NCI-H1930 (cell line): ENCODE measurements at places on chromosomes 1 and 21.

DNA sequence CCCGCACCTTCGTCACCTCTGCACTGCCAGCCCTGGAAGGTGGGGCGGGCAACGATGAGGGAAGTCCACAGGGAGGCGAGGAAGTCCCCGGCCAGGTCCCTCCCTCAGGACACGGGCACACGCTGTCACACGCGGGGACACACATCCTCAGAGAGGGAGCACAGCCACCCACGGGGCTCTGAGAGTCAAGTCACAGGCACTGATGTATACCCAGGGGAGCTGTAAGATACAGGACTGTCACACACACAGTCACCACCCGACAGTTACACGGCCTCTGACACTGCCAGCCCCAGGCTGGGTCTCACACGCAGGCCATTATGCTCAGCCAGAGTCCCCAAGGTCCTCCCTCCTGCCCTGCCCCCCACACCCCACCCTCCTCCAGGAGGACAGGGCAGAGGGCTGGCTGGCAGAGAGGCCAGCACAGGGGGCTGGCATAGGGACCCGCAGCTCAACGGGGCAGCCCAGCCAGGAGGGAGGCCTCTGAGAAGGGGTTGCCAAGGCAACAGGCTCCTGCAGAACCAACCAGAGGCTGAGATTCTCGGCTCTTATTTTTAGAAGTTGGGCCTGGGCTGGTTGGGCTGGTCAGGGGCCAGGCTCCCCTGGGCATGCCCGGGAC, 17.7 kb upstream of the ADGRB2 start:
- DNase-seq, result no peak

GRCh38 chr21:35212393-35213127, 163.5 kb upstream of the RUNX1 start:
- no peak for DNase-seq

GRCh38 chr21:38725196-38726157, 80.3 kb upstream of the ETS2 start:
- DNase-seq, result no peak

DNA sequence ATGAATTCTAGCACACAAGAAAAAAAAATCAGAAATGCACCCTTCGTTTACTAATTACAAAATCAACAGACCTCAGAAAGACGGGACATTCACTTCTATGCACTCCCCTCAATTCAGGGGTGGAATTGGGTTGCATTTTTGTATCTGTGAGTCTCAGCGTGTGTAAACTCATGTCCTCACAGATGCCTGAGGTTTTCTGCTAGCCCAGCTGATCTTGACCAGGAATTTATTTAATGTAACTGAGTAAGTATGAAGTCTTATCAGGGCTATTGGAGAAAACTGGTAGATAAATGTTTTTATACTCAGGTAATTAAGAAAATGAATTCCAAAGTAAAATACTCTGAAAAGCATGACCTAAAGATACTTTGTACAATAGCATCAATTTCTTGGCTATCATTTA, 167.7 kb downstream of the RUNX1 start:
- no peak for DNase-seq

DNA sequence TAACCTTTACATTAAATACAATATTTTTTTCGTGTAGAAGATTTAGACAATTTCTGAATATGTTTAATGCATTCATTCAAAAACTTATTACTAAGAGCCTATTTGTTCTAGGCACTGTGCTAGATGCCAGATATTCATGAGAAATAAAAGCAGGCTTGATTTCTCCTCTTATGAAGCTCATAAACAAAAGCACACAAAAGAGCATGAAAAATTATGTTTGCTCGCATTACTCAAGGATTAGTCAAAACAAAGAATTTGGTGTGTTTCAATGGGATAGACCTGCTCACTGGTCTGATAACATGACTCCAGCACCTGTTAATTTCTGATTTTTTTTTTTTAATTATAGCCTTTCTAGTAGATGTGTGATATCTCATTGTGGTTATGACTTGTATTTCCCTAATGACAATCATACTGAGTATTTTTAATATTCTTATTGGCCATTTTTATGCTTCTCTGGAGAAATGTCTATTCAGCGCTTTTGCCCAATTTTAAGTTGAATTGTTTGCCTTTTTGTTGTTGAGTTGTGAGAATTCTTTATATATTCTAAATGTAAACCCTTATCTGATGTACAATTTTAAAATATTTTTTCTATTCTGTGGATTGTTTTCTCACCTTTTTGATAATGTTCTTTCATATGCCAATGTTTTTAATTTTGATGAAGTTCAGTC, 382.3 kb upstream of the ADGRL4 start:
- no peak for DNase-seq
